Activated T-helper 1 cell treated with anti-CD3 and anti-CD28 coated beads, Interleukin-12 subunit alpha, Interleukin-12 subunit beta, Interleukin-2, Interleukin-4 antibody, amounts not matched to agents 30 ng/mL and 10 ng/mL and 1 ng/mL, durations not matched to agents 14 hours and 24 hours and 36 hours (primary cell): ENCODE measurements at places on chromosomes 1 and 21.

DNA sequence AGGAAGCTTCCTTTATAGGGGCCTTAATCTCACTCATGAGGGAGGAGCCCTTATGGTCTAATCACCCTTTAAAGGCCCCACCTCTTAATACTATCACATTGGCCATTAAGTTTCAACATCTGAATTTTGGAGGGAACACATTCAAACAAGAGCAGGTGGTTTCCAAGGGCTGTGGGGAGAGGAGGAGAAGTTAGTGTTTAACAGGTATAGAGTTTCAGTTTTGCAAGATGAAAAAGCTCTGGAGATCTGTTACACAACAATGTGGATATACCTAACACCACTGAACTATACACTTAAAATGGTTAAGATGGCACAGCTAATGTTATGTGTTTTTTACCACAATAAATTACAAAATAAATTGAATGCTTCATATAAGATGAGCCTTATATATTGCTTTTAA lies 113.4 kb upstream of the DNAH14 start:
- no peak overlapping the region for H3K4me3 ChIP-seq
- no peaks in the 10 kb centered on the region for H3K4me1 ChIP-seq
- DNase-seq: no peak
- H3K36me3 ChIP-seq: no peaks in the 10 kb centered on the region

DNA sequence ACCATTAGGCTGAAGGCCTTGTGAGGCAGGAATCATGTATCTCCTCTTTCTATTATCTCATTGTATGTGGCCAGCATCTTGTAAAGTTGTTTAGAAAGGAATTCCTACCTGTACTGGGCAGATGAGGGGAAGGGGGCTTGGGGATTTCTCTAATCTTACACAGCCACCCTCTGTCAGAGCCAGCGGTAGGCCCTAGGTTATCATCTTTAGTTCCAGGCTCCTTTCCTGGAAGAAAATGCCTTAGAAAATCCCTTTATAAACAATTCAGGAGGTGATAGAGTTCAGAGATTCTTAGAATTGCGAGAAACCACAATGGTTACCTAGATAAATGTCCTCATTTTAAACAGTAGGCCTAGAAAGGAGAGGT lies 35.2 kb downstream of the DPT start:
- peaks cover 8% of the 10 kb centered on the region for H3K27me3 ChIP-seq
- no peaks in the 10 kb centered on the region for H3K36me3 ChIP-seq
- no peaks in the 10 kb centered on the region for H3K4me1 ChIP-seq
- no peak for DNase-seq
- H3K27ac ChIP-seq: no peak overlapping the region

GRCh38 chr1:39722495-39722894 lies 16.2 kb upstream of the PPIE start:
- no peak overlapping the region for H3K4me3 ChIP-seq
- no peaks in the 10 kb centered on the region for H3K36me3 ChIP-seq
- peaks cover 9% of the 10 kb centered on the region for H3K4me1 ChIP-seq
- H3K27me3 ChIP-seq: peaks cover 53% of the 10 kb centered on the region
- H3K27ac ChIP-seq: no peak overlapping the region
- DNase-seq: no peak

DNA sequence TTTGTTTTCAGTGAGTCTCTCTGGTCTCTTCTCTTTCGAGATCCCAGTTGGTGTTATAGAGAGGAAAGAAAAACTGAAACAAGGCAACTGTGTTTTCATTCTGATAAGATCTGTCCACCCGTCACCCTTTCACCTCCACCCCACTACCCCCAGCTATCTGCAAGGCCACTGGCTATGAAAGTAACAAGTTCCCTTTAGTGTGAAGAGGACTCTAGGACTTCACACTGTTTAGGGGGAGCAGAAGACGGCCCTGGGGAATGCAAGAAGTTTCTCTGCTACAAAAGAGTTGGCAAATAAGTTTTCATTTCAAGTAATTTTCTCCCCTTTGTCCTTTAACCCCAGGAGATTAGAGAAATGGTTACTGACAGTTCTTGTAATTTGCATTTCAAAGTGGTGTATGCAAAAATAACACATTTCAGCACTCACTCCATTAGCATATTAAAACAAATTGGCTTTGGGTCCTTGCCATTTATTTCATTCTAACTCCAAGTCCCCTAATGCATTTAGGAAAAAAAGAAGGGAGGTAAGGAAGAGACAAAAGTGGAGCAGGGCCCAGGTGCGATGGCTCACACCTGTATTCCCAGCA lies 79.6 kb upstream of the PPM1J start:
- no peak for DNase-seq
- H3K4me1 ChIP-seq: peaks cover 7% of the 10 kb centered on the region
- no peak overlapping the region for H3K4me3 ChIP-seq
- no peaks in the 10 kb centered on the region for H3K36me3 ChIP-seq

DNA sequence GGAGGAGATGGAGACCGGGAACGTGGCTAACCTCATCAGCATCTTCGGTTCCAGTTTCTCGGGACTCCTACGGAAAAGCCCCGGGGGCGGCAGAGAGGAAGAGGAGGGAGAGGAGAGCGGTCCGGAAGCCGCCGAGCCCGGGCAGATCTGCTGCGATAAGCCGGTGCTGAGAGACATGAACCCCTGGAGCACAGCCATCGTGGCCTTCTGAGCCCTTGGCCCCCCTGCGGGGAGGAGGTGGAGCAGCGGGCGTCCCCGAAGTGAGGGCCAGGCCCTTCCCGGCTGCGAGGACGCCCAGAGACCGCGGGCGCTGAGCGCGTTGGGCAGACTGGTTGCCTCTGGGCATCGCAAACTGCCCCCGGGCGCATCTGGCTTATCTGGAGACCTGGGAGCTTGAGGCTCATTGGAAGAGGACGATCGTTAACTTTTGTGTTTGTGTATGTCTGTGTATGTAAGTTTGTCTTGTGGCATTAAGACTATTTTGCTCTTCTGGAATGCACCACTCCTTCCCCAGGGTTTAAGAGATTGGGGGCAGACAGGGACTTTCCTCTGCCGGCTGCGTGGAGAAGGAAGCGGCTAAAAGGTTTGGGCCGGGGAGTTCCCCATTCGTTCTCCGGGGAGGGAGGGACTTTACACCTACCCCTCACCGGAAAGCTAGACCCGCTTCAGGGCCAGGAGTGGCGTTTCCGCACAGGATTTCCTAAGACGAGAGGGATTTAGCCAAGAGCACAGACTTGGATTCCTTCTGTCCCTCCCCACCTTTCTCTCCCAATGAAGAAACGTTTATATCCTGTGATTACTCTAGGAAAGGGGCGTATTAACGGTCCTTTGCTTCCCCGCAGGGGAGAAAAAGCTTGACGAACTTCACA lies 1.4 kb downstream of the IER5 start:
- DNase-seq: peak; percentile 78
- H3K36me3 ChIP-seq: peaks cover 39% of the 10 kb centered on the region
- peak overlapping the region; percentile 98 for H3K4me3 ChIP-seq
- peak overlapping the region; percentile 95 for H3K27ac ChIP-seq
- H3K27me3 ChIP-seq: peaks cover 5% of the 10 kb centered on the region

GRCh38 chr21:27275294-27275927 lies 308.5 kb upstream of the ADAMTS5 start:
- H3K36me3 ChIP-seq: no peaks in the 10 kb centered on the region
- no peak overlapping the region for H3K4me3 ChIP-seq
- H3K27me3 ChIP-seq: no peaks in the 10 kb centered on the region
- DNase-seq: no peak

- H3K27ac ChIP-seq: no peak overlapping the region
- no peak for DNase-seq
- no peak overlapping the region for H3K4me3 ChIP-seq
- H3K36me3 ChIP-seq: no peaks in the 10 kb centered on the region
- H3K4me1 ChIP-seq: no peaks in the 10 kb centered on the region
These were observed 214.5 kb upstream of the ZRANB2 start for GRCh38 chr1:71295350-71295749.

- no peaks in the 10 kb centered on the region for H3K27me3 ChIP-seq
- peak; percentile 46 for DNase-seq
- peaks cover 38% of the 10 kb centered on the region for H3K36me3 ChIP-seq
These were observed 18.0 kb downstream of the KIAA0319L start for GRCh38 chr1:35539073-35539823.

- H3K27ac ChIP-seq: no peak overlapping the region
- H3K4me3 ChIP-seq: no peak overlapping the region
- H3K36me3 ChIP-seq: no peaks in the 10 kb centered on the region
- H3K4me1 ChIP-seq: no peaks in the 10 kb centered on the region
These were observed 136.9 kb upstream of the HNRNPU start for GRCh38 chr1:245001252-245001651.

DNA sequence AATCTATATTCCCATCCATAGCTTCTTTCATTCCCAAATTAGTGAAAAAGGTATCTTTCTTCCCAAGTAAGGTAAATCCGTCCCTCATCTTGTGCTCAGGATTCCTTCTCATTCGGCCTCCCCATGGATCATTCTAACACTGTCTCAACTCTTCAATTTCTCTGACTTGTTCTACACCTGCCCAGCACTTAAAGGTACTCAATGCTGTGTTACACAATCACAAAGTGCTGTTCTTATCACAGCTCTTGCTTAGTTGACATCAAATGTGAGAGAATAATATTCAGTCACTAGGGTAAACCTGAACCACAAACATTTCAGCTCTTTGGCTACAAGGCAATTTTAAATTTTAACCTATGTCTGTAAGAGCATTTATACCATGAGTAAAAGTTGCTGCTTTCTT lies 94.8 kb downstream of the DIRAS3 start:
- no peak overlapping the region for H3K4me3 ChIP-seq
- no peak for DNase-seq
- peaks cover 6% of the 10 kb centered on the region for H3K27me3 ChIP-seq
- no peaks in the 10 kb centered on the region for H3K4me1 ChIP-seq
- H3K27ac ChIP-seq: no peak overlapping the region

- no peaks in the 10 kb centered on the region for H3K4me1 ChIP-seq
- no peak for DNase-seq
- H3K27ac ChIP-seq: no peak overlapping the region
- H3K36me3 ChIP-seq: no peaks in the 10 kb centered on the region
- no peak overlapping the region for H3K4me3 ChIP-seq
These were observed 737.6 kb downstream of the PLA2G4A start for GRCh38 chr1:187566354-187566753.

DNA sequence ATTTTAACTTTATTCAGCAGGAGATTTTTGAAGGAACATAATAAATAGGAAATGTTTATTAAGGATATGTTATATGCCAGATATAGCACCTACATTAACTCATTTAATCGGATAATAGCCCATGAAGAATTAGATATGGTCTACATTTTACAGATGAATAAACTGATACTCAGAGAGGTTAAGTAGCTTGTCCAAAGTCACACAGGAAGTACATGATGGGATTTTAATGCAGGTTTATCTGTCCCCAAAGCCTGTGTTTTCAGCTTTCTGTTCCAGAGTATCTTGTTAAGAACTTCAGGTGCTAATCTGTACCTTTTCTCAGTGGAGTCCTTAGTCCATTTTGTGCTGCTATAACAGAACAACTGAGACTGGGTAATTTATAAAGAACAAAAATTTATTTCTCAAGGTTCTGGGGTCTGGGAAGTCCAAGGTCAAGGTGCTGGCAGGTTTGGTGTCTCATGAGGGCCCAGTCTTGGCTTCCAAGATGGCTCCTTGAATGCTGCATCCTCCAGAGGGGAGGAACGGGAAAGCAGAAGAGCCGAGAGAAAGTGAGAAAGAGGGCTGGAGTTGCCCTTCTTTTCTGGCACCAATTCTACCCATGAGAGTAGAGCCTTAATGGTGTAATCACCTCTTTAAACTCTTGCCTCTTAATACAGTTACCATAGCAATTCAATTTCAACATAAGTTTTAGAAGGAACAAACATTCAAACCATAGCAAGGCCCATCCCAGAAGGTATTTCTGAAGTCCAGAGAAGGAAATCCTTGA lies 17.3 kb downstream of the C1orf21 start:
- no peaks in the 10 kb centered on the region for H3K36me3 ChIP-seq
- H3K27ac ChIP-seq: no peak overlapping the region

DNA sequence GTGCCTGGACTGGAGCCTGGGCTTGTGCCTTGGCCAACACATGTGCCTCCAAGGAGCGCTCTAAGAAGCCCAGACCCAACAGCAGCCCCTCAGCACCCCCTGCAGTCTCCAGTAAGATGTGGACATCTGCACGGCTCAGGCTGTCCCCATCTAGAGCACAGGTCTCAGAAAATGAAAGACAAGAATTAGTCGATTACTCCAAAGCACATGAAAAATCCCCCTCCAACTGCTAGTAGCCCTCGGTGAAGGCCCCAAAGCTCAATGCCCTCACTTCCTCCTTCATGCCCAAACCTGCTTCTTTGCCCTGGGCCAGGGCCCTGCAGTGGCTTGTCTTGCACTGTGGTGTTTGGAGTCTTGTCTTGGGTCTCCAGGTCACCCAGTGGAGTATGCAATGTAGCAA lies 21.9 kb upstream of the ERO1B start:
- no peak overlapping the region for H3K27ac ChIP-seq
- no peak for DNase-seq
- H3K36me3 ChIP-seq: no peaks in the 10 kb centered on the region
- no peaks in the 10 kb centered on the region for H3K27me3 ChIP-seq

- H3K36me3 ChIP-seq: no peaks in the 10 kb centered on the region
- no peak for DNase-seq
- no peak overlapping the region for H3K4me3 ChIP-seq
These were observed 811.3 kb upstream of the ADGRL2 start for GRCh38 chr1:80989455-80989854.

GRCh38 chr1:230823931-230824381 lies 44.4 kb downstream of the C1orf198 start:
- H3K36me3 ChIP-seq: no peaks in the 10 kb centered on the region
- no peaks in the 10 kb centered on the region for H3K4me1 ChIP-seq
- no peak for DNase-seq

DNA sequence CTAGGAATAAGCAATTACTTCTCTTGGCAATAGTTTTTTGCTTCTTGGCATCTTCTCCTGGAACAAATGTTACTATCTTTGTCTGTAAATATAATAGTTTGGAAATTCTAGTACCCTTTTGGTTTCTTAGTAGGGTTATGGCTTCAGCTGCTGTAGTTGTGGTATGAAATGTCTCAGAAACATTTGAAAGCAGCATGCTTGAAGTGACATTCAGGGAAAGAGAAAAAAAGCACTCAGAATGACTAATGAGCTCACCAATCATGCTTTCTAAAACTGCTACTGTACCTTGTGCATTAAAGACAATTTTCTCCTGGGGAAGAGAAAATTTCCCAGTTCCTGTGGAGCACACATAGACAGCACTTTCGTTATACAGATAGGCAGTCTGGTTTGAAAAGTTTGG lies 21.0 kb downstream of the NUP133 start:
- no peaks in the 10 kb centered on the region for H3K27me3 ChIP-seq
- no peak for DNase-seq
- H3K36me3 ChIP-seq: peaks cover 40% of the 10 kb centered on the region

DNA sequence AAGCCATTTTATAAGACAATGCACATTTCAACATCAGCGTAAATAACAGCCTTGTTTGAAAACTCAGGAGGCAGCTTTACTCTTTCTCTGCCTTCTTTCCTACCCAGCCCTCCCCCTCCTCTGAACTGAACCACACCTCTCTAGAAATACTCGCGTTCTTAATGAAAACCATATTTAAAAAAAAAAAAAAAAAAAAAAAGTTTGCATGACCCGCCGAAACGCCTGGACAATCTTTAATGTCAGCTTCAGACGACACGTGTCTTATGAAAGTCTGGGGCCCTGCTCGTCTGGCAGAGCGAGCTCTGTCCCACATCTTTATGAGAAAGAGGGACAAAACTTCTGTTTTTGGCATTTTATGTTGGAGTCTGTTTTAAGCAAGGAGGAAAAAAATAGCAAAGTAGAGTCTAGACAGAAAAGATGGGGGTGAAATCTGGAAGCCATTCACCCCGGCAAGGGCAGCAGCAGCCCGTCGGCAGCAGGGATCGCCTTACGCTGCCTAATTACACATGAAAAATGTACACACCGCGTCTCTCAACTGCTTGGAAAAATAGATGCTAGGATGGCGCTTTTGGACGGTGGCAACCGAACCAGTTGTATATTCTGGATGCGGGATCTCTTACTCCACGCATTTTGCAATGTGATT lies 130.4 kb upstream of the ETS2 start:
- no peak overlapping the region for H3K4me3 ChIP-seq
